ENCODE measurements at places on chromosomes 11 and 22.

GRCh38 chr11:33083918-33084317 is 44.5 kb downstream of the TCP11L1 start:
- no peaks in the 10 kb centered on the region for H3K4me1 ChIP-seq
- H3K27ac ChIP-seq = no peak overlapping the region
- no peak overlapping the region for H3K4me3 ChIP-seq
- H3K36me3 ChIP-seq = peaks cover 52% of the 10 kb centered on the region

- H3K27ac ChIP-seq = no peak overlapping the region
- H3K27me3 ChIP-seq = no peaks in the 10 kb centered on the region
- no peak for DNase-seq
- H3K4me3 ChIP-seq = no peak overlapping the region
- H3K4me1 ChIP-seq = no peaks in the 10 kb centered on the region
These were observed 60.4 kb downstream of the SFI1 start for GRCh38 chr22:31556627-31557203.

DNA sequence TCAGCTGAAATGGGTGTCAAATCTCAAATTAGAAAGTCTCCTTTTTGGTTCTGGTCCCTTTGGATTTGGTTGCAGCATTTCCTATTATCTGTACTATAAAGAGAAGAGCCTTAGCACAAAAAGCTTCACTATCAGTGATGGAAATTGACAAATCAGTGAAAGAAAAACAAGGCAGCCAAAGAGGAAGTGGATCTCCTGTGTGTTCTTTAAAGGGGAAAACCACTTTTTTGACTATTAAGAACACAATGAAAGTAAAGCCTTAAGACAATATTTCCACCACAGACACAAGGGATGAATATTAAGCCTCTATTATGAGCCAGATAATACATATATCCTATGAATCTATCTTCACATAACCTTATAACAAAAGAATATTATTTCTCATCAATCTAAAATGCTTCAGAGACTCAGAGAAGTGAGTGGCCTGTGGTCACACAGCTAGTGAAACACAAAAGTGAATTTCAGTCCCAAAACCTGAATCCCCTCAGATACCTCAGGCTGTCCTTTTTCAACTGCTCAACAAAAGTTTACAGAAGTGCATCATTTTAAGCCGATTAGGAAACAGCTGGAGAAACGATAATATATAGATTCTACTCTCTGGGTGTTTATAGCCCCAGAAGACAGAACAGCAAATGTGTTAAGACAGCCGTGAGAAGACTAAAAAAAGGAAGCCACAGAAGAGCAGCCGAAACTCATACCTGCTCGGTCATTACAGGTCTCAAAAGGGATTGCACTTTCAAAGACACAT is 24.4 kb upstream of the FSHB start:
- no peak for DNase-seq
- no peaks in the 10 kb centered on the region for H3K4me1 ChIP-seq
- no peaks in the 10 kb centered on the region for H3K27me3 ChIP-seq
- no peak overlapping the region for H3K27ac ChIP-seq
- H3K4me3 ChIP-seq = no peak overlapping the region

DNA sequence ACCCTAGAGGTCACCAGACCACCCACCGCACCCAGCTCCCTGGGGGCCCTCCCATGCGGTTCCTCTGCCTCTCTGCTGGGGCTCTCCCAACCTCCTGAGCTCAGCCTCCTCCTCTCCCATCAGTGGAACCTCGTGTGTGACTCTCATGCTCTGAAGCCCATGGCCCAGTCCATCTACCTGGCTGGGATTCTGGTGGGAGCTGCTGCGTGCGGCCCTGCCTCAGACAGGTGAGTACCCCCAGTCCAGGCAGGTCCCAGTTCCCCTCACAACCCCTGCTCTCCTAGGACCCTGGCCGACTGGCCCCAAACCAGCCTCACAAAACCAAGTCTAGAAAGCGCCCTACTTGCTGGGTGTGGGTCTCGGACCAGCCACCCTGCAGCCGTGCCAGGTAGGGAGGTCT is 1.6 kb downstream of the SLC22A12 start:
- no peak overlapping the region for H3K4me3 ChIP-seq
- H3K4me1 ChIP-seq = peaks cover 8% of the 10 kb centered on the region
- H3K27ac ChIP-seq = no peak overlapping the region
- DNase-seq = no peak

DNA sequence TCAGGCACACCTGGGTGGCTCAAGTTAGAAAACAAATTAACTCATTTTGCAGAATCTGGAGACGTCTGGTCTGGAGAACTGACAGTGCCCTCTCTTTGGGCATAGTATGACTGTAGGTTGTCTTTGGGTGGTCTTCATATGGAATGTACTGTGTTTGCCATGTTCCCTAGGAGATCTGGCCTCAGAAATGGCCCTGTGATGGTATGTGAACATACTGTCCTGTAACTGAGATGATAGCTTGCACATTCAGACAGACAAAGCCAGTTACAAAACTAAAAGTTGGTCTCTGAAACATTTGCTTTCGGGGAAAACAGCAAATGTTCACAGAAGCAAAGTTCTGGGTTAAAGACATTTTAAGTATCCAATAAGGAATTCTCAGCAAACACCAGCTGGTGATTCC is 29.7 kb downstream of the CD44 start:
- H3K4me1 ChIP-seq = no peaks in the 10 kb centered on the region
- no peaks in the 10 kb centered on the region for H3K27me3 ChIP-seq
- H3K4me3 ChIP-seq = no peak overlapping the region
- no peaks in the 10 kb centered on the region for H3K36me3 ChIP-seq
- DNase-seq = no peak
- H3K27ac ChIP-seq = no peak overlapping the region
